ENCODE measurements at places on chromosomes 5 and 9. TPM values are rescaled to one million over a fixed set of nuclear protein-coding genes. Genes with fewer than 3 reads are reported as not detected.
A peak's percentile ranks its signal among the peaks of the same experiment; 100 is the strongest.

DNA sequence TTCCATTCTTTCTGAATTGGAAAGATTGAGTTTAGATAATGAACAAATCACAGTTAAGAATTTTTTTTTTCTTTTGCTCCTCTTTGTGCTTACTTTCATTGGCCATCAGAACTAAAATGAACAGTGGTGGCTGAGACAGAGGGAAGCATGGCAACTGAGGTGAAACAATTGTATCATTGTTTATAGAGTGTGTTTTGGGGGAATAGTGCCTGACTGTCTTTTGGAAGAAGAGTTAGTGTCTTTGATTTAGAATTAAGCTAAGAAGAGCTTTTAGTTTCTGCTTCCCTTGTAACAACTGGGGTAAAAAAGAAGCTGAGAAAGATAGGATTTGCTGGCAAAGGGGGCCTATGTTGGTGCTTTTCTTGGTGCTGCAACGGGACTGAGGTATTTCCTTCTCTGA, 24.0 kb downstream of the HSD17B4 start:
- no peak for DNase-seq

- no peak for DNase-seq
Measured at GRCh38 chr5:12095808-12096281, 191.6 kb upstream of the CTNND2 start.

GRCh38 chr5:108144332-108144731, 237.6 kb downstream of the FBXL17 start:
- DNase-seq, result no peak

- DNase-seq, result no peak
Measured at GRCh38 chr9:125360601-125361000, 99.0 kb downstream of the GAPVD1 start.

- peak; percentile 21 for DNase-seq
Measured at GRCh38 chr5:177023303-177023664, 788 bp downstream of the ZNF346 start.

GRCh38 chr9:107805201-107805600, 315.6 kb upstream of the KLF4 start:
- DNase-seq, result no peak

GRCh38 chr9:97140566-97140965, 101.6 kb upstream of the CTSV start:
- DNase-seq, result no peak

DNA sequence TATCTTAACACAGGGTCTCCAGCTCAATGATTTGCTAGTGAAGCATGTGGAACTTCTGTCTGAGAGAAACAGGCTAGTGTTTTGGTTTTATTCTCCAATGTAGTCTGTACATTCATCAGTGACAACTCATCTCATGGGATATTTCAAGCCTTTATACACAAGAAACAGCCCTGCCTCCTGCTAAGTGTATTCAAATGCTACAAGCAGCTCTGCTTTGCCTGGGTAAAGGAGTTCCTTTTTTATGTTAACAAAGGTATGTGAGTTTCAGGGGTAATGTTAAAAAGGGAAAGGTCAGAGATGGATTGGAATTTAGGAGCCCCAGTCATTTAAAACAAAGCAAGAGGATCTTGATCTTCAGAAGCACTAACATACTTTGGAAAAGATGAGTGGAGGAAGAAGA, 498.7 kb downstream of the ISL1 start:
- no peak for DNase-seq

DNA sequence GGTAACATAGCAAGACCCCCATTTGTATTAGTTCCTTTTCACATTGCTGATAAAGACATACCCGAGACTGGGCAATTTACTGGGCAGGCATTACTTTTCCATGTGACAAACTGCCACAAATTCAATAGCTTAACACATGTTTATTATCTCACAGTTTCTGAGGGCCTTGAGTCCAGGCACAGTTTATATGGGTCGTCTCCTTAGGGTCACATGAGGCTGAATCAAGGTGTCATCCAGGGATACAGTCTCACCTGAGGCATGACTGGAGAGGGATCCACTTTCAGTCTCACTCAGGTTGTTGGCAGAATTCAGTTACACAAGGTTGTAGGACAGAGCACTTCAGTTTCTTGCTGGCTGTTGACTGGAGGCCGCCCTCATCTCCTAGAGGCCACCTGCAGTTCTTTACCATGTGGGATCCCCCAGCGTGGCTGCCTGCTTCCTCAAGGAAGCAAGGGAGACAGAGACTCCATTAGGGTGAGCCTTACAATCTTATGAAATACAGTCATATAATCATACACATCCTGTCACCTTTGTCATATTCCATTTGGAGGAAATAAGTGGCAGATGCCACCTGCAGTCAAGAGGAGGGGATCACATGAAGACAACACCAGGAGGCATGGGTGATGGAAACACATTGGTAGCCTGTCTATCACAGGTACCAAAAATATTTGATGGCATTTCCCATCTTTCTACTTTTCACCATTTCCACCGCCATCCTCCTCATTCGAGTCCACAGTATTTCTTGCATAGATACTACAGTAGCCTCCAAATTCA, 15.1 kb upstream of the ERAP1 start:
- no peak for DNase-seq

DNA sequence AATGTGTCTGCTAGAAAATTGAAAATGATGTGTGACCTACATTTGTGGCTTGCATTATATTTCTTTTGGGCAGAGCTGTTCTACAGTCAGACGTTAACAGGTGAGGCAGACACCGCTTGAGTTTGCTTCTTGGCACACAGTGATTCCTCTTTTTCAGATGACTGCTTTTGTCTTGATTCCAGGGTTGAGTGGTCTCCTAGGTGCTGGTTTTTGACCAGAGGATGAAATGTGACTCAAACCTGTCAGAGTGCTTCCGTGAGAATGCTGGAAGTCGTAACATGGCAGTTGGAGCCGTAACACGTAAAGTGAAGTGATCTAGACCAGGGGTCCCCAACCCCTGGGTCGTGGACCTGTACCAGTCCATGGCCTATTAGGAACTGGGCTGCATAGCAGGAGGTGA, 28.3 kb upstream of the NDFIP1 start:
- no peak for DNase-seq

Gene SLCO6A1
- total RNA-seq, result not detected

Gene PCDHA1
- 0.13 TPM for total RNA-seq

Gene ZBED3
- total RNA-seq, result 12.6 TPM

Gene BSPRY
- total RNA-seq, result 34.2 TPM

Gene FAM221B
- total RNA-seq, result 0.05 TPM

Gene ZDHHC11B
- total RNA-seq, result 2.4 TPM

Gene ZNF346
- total RNA-seq, result 11.2 TPM

Gene MLANA
- not detected for total RNA-seq

Gene EDIL3
- total RNA-seq, result 27.5 TPM
